Caudate nucleus (tissue), 63 donors: ENCODE measurements at places on chromosomes 12 and 14.

GRCh38 chr14:99529899-99530298, 48.7 kb downstream of the CCNK start:
- DNase-seq: no peak

GRCh38 chr12:6460751-6461371, 9.0 kb downstream of the TAPBPL start:
- no peak for DNase-seq

DNA sequence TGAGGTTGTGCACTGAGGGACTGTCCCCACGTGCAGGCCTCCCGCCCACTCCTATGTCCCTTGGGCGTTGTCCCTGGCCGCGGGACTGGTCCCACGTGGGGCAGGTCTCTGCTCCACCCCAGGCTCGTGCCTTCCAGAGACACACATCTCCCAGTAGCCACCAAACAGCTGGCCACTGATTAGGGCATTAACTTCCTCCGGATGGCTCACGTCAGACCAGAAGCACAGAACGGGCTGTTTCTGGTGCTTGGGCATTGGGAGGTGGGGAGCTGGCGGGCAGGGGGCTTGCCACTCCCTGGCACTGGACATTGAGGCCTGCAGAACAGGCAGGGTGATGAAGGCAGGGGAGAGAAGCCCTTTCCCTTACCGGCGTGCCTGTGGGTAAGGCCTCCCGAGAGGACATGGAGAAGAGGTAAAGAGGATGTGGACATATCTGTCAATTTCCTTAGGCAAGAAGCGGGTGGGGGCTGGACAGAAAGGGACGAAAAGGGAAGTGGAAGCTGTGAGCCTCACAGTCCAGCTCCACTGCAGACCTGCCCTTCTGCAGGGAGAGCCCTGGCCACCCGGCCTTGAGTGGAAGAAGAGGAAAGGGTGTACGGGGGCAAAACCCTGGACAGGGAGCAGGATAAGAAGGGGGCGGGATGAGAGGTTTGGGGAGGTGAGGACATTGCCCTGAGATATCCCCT, 101.2 kb downstream of the NINJ2 start:
- DNase-seq: no peak

GRCh38 chr14:49703965-49704364, 11.0 kb downstream of the KLHDC1 start:
- DNase-seq: no peak

GRCh38 chr14:90810806-90811205, 5.4 kb downstream of the TTC7B start:
- DNase-seq: no peak

- no peak for DNase-seq
These were observed 36.5 kb downstream of the TDP1 start for GRCh38 chr14:89992273-89992672.

- no peak for DNase-seq
These were observed 83.4 kb downstream of the NAV3 start for GRCh38 chr12:77914081-77914488.

- DNase-seq: no peak
These were observed at the start of gene ALX1 for GRCh38 chr12:85280165-85280983. ALX1 (plus strand) TSS chr12:85280220; CDS start chr12:85280262, 42 bp downstream.

GRCh38 chr14:42535397-42535796, 928.7 kb downstream of the LRFN5 start:
- DNase-seq: no peak

DNA sequence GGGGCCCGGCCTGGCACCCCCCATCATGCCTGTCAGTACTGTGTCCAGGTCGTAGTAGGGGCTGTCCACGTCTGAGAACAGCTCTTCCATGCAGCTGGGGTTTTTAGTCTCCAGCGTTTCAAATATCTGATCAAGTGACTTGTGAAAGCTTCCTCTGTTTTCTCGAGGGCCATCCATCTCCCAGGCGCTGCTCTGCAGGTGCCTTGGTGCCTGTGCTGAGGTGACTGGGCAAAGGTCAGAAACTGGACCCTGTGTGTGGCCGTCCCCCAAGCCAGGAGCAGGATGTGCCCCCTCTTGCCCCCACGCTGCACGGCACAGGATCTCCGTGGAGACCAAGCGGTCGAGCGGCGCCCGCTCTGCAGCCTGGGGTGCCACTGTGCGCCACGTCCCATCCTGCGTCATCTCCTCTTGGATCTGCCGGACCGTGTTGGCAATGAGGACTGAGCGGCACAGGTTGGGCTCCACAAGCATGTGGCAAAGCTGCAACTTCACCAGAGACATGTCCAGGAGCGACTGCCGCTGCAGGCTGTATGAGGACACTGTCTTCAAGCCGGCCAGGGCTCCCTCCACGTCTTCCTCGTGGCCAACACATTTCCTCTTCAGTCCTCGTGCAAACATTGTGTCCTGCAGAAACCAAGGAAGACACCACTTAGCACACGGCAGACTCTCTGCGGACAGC, 9.4 kb downstream of the CDCA4 start:
- no peak for DNase-seq

DNA sequence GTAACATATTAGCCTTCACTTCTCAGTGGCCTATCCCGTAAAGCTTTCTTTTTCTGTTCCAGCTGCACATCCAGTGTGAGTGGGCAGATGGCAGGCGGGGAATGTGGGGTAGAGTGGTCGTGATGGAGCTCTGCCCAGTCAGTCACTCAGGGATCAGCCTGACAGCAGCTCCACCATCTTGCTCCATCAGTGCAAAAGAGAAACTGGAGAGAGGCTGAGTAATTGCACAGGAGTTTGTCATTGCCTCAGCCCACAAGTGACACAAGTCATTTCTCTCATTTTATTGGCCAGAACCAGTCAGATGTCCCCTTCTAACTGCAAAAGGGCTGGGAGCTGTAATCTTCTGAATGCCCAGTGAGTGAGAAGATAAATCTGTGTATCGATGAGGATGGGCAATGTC, 66.5 kb downstream of the ATP23 start:
- no peak for DNase-seq

GRCh38 chr12:92602476-92602875, 100.3 kb upstream of the PLEKHG7 start:
- no peak for DNase-seq

GRCh38 chr12:100935929-100936328, 141.4 kb downstream of the ANO4 start:
- DNase-seq: no peak

GRCh38 chr14:22630486-22630885, 13.7 kb downstream of the OR6J1 start:
- DNase-seq: no peak

- DNase-seq: no peak
These were observed 5.9 kb upstream of the SDS start for GRCh38 chr12:113409462-113410124.

DNA sequence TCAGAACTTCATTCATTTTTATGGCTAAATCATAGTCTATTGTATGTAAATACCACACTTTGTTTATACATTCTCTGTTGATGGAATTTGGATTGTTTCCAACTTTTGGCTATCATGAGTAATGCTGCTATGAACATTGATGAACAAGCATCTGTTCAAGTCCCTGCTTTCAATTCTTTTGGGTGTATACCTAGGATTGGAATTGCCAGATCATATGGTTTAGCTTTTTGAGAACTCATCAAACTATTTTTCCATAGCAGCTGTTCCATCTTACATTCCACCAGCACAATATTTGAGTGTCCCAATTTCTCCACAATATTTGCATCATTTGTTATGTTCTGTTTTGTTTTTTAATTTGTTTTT, 52.3 kb upstream of the CCND2 start:
- no peak for DNase-seq

DNA sequence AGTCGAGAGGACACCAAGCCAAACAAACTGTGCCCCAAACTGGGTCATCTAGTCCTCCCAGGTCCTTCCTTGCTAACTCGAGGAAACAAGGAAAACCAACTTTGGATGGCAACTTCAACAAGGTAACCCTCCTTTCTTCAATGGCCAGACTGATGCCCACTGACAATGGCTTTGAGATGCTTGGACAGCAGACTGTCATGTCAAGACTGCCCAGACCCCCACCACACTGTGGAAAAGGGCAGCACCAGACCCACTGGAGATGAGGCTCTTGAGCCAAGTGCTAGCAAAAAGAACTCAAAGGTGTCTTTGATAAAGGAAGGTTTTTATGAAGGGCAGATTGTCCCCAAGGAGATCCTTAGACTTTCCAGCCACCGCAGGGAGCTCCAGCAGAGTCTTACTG, 9.0 kb upstream of the CDH24 start:
- no peak for DNase-seq

- no peak for DNase-seq
These were observed 146.2 kb upstream of the RASSF8 start for GRCh38 chr12:25812295-25812694.

DNA sequence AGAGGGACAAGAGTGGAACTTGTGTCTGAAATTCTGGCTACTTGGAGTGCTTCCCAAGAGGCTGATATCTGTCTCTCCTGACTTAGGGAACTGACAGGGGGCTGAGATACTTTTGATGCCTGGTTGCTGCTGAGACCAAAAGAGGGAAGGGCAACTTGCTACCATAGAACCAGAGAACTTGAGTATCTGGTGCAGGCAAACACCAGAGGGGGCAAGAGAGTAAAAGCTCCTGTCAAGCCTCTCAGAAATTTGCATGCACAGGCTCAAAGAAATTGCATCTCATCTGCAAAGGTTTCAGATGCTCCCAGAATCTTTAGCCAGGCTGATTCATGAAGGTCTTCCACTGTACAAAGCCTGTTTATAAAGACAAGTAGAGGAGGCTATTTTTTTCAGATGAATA, 391.3 kb upstream of the FOXG1 start:
- DNase-seq: peak; percentile 24

DNA sequence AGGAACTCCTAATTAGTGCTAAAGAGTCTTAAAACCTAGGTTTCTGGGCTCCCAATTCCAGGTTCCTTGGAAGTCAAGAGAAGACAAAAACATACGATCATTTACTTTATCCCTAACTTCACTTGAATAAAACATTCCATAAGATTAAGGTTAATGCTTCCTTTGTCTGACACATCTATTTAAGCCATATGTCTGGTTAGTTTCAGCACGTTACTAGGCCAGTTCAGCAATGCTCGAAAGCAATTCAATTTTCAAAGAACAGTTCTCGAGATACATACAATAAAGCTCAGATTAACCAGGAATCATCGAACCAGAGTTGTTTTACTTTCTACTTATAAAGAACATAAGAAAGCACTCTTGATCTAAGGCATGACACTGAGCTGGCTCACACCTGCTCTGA, 68.0 kb upstream of the POC1B start:
- no peak for DNase-seq

DNA sequence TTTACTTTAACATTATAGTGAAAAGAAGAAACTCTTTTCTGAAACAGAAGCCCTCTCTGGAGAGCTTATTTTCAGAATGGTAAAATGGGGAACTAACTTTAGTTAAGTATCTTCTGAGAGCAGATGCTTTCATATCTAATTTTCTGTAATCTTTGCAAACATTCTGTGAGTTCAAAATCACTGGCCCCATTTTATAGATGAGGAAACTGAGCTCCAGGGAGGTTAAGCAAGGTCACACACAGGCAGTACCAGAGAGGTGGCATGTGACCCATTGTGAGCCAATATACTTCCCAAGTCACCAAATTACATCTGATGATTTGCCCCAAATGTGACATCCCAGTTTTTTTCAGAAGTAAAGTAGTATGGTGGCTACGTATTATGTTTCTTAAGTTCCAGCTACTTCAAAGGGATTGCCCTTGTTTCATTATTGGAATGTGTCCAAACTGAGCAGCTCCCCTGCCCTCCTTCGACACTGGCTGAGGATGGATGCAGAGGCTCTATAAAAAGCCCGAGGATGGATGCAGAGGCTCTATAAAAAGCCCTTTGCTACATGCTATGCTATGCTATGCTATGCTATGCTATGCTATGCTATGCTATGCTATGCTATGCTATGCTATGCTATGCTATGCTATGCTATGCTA, 36.2 kb upstream of the NUDT4 start:
- DNase-seq: no peak

DNA sequence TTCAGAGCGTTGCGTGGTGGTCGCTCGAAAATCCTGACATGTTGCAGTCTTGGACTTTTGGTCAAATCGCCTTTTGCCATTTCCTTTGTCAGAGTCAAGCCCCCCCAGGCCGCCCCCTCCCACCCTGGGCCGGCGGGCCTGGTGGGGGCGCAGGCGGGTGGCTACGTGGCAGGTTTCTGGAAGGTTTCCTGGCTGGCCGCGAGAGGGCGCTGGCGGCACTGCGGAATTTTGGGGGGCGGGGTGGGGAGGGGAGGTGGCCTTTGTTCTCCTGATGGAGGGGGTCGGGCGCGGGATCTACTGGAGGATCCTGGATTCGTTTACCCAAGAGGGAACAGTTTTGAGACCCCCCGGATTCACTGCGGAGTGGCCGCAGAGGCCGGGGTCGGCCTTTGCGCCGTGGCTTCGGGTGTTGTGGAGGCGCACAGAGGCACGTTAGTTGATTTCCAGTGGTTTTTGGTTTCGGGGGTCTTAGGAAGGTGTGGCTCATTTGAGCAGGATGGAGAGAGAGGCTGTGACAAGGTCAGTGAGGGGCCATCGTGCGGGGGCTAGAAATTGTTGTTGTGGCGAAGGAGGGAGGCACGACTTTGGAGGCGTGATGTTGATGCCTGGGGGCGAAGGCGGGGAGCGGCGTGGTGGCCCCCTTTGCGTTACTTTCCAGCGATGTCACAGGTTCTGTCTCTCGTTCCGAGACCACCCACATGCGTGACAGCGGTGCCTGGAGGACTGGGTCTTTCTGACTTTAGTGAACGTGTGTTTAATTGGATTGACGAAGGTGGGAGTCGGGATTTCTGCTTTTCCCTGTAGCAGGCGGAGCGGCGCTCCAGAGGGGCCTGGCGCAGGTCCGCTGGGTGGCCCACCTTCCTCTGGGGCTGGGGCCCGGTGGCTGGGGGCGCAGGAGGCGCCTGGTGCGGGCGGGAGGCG, 1.4 kb downstream of the MEG3 start:
- DNase-seq: no peak

DNA sequence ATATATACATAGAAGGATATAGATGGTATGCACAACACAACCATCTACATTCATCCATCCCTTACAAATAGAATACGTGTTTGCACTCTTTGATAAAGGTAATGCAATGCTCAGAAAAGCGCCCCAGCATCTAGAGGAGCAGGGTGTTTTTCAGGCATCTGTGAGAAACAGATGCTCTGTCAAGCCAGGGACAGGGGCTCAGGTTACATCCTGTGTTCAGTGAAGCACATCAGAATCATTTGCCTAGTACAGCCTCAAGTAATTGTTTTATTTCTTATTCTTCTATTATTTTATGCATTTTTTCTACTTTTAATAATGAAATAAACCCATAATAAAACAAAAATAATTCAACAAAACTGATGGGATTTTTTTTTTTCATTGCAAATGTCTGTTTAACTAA, 50.5 kb upstream of the HIF1A start:
- DNase-seq: no peak

GRCh38 chr14:76998910-76999309, 29.6 kb downstream of the IRF2BPL start:
- DNase-seq: no peak

GRCh38 chr12:51901881-51902280, 5.4 kb upstream of the ACVRL1 start:
- DNase-seq: no peak

- no peak for DNase-seq
These were observed 31.9 kb upstream of the SOS2 start for GRCh38 chr14:50263321-50263720.

GRCh38 chr12:86600664-86601231, 344.6 kb upstream of the MGAT4C start:
- DNase-seq: no peak
